ENCODE measurements at places on chromosomes 1 and 21.
A peak's percentile ranks its signal among the peaks of the same experiment; 100 is the strongest.

GRCh38 chr21:35616090-35616489 lies 444.2 kb downstream of the SETD4 start:
- no peak for DNase-seq

DNA sequence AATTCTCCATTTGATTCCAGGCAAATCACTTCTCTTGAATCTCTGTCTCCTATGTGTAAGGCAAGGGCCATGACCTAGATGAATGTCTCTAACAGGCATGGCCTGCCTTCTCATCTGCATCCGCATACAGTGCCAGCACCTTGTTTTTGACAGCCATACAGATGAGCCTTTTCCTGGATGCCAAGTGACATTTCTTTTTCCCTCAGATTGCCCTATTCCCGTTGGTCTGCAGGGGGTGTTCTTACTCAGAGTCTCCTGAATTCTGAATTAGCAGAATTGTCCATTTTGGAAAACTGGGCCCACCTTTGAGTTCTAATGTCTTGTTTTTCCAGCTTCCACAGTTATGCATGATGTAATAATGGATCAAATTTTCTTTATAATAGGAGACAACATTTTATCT lies 88.0 kb upstream of the ADAR start:
- DNase-seq: no peak

DNA sequence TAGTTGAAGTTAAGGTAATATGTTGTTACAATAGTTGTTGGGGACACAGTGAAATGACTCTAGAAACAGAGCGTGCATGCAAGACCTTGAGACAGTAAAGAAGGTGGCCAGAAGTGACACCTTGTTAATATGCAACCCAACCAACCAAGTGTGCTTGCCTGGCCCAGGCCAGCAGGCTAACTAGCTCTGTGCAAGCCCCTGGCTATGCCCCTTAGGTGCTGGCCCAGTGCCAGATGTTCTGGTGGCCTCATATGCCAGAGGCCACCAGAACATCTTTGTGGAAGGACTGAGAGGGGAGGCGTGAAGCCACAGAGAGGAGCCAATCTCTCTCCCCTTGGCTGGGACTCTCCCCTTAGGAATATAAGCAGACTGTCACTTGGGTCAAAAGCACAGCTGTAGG lies 111.2 kb upstream of the JUN start:
- no peak for DNase-seq

DNA sequence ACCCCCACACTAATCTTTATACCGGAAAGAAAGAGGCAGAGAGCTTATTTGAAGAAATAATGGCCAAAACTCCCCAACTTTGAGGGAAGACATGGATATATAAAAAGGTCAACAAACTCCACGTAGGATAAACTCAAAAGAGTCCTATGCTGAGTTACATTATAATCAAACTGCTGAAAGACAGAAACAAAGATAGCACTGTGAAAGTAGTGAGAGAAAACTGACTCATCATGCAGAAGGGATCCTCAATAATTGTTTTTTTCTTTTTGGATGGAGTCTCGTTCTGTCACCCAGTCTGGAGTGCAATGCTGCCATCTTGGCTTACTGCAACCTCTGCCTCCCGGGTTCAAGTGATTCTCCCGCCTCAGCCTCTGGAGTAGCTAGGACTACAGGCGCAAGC lies 48.5 kb upstream of the TTC39A start:
- DNase-seq: no peak

GRCh38 chr1:153977250-153978240 lies at the start of gene JTB:
Gene JTB (minus strand): TSS chr1:153977674. CDS start chr1:153977252, 422 bp downstream.
- peak; percentile 75 for DNase-seq

- no peak for DNase-seq
These were observed 239.3 kb upstream of the KCNK2 start for GRCh38 chr1:214843281-214843680.

DNA sequence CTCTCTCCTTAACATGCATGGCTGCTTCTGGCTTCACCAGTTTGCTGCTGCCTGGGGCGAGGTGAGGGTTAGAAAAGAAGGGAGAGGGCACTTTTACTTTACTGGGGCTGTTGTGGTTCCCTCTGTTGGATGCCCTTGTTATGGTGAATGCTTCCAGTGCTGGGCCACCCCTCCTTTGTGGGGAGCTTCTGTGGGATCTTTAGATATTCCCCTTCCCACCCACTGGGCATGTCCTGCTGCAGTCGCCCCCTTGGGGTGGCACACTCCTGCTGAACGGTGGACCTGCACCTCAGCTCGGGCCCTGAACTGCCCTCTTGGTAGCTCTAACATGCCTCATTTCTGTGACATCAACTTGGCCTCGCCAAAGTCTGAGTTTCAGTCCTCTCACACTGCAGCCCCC lies 6.0 kb downstream of the TNN start:
- no peak for DNase-seq

GRCh38 chr1:198157847-198158725 lies 1.3 kb downstream of the NEK7 start:
- no peak for DNase-seq

DNA sequence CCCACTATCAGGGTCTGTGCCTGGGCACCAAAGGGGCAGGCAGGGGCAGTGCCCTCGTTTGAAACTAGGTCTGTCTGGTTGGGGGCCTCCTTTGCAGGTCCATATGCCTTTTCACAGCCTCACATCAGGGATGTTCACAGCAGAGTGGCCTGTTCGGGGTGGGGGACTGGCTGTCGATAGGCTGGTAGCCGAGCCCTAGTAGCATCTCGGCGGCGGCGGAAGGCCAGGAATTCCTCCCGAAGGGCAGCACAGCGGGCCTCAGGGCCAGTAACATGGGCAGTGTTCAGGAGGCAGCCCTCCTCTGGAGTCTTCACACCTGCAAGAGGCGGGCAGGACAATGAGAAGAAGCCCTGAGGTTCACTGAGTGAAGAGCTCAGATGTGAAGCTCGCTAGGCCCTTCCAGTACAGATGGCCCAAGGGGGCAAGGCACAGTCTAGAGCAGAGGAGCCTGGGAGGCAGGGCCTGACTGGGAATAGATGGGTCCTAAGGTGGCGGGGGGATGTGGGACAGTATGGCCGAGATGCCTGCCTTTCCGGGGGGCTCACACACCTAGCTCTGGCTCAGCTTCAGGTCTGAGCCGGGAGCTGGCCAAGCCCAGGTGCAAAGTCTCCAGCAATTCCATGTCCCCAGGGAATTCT lies 2.0 kb upstream of the TAGLN2 start:
- no peak for DNase-seq

DNA sequence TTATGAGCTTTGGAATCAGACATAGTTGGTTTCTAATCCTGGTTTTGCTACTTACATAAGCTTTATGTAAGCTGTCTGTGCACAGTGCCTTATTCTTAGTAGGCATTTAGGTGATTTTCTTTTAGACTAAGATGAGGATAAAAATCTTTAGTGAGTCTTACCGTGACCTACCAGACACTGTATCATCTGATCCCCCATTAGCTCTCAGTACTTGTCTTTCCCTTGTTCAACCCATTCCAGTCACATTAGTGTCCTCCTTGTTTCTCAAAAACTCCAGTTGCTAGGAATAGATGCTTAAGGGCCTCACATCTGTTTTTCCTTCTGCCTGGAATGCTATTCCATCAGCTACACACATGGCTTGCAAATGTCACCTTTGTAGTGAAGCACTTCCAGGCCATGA lies 18.8 kb downstream of the PPP1R12B start:
- DNase-seq: no peak

GRCh38 chr1:91929250-91929649 lies 20.0 kb upstream of the BRDT start:
- no peak for DNase-seq

GRCh38 chr1:88730995-88731394 lies 46.9 kb downstream of the PKN2 start:
- no peak for DNase-seq

- no peak for DNase-seq
These were observed 24.1 kb downstream of the BCL9 start for GRCh38 chr1:147565189-147565980.

DNA sequence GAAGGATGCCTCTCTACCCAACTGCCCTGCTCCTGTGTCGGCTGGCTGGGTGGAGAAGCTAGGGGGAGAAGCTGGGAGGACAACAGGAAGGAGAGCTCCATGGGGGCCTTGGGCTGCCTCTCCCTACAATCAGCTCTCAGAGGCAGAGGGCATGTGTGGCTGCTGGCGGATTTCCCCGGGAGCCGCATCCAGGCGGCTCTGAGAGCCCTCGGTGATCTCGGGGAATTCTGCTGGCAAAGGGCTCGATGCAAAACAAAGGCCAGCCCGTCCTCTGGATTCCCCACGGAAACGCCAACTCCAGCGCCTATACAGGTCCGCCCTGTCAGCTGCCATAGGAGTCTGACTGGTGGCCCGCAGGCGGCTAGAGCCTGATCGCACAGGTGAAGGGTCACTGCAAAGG lies 26.4 kb upstream of the EVA1B start:
- no peak for DNase-seq

DNA sequence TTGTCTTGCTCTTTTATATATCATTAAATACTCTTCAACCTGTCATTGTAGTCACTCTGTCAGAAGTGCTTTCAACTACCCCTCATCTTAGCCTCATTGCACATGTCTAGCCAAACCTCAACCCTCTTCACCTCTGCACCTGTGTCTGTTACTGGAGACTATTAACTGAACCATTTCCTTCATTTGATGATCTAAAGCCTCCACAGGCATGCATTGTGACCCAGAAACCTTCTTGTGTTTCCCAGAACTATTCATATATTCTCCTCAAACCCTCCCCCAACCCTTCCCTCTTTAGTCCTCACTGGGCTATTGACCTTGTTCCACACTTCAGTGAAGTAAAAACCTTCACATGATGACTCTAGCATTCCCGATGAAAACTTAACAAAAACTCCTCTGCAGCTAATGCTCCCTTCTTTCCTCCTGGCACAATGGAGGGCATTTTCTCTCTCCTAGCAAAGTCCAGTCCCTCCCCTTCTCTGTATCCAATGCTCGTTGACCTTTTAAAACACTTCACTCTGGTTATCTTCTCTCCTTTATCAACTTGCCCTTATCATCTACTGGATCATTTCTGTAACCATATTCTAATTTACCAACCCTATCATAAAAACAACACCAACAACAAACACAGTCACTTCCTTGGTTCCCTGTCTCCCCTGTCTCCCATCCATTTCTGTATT lies 86.1 kb downstream of the BACH1 start:
- no peak for DNase-seq

- no peak for DNase-seq
These were observed 219.5 kb downstream of the TPR start for GRCh38 chr1:186155594-186155993.

DNA sequence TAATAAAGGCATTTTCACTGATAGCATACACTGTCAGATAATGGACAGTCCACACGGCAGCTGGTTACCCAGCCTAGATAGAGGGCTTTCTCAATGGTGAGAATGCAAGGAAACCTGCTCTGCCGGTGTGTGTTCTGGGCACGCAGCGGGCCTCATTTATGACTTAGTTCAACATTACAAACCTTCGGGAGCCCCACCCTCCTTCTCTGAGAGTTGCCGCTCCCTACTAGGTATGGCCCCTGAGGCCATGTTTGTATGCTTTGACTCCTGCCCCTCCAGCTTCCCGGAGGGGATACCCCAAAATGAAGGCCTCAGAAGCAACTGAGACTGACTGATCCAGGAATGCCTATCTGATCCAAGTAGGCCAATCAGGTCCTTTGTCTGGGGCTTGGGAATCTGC lies 17.2 kb upstream of the FABP3 start:
- DNase-seq: no peak

- no peak for DNase-seq
These were observed 189.7 kb upstream of the ADGRL4 start for GRCh38 chr1:79196211-79196610.

DNA sequence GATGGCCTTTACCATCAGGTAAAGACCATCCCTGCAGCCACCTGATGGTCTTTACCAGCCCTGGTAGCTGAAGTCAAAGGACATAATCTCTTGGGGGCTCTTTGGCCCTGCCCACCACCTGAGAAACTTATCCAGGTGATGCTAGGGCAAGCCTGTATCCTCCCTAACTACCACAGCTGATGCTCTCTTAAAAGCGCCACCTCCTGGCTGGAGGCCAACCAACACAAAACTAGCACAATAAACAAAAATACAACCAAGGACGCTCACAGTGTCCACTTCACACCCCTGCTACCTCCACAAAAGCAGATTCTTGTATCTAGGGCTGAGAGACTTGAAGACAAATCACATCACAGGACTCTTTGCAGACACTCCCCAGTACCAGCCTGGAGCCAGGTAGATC lies 357.1 kb upstream of the POU3F1 start:
- no peak for DNase-seq

DNA sequence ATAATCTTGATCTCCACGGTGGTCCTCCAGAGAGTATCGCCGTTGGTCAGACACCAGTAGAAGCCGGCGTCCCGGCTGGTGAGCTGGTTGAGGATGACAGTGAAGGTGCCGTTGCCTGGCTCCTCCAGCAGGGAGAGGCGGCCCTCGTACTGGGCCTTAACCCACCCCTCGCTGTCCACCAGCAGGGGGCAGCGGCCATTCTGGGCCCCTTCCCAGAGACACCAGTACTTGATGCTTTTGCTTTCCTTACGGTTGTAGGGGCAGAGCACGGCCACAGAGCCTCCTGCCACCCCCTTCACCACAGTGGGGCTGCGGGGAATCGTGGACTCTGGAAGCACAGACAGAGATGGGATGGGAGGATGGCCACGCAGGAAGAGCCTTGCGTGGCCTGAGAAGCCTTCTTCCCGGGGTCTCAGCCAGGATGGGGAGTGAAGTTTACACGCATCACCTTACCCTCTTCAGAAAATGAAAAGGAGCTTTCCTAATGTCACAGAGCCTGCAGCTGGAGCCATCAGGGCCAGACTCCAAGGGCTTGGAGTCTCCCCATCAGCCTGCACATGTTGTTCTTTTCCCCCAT lies 10.7 kb downstream of the PIGR start:
- no peak for DNase-seq

DNA sequence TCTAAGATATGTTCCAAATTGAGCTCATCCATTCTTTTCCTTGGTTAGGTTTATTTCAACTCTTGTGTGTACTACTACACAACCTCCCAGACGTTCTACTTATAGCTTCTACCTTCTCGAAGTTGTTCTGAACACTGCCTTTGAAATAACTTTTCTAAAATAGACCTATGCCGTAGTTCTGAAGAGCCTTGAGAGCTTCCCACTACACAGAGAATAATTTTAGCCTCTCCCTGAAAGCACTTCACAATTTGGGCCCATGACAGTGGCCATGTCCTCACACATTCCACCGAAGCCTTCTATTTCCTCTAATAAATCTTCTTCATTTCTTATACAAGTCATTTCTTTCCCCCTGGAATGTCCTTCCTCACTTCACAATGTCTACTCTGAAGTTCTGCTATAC lies 62.2 kb downstream of the CRB1 start:
- DNase-seq: no peak

- peak; percentile 57 for DNase-seq
These were observed 89.7 kb upstream of the RUNX1 start for GRCh38 chr21:35138665-35139381.

DNA sequence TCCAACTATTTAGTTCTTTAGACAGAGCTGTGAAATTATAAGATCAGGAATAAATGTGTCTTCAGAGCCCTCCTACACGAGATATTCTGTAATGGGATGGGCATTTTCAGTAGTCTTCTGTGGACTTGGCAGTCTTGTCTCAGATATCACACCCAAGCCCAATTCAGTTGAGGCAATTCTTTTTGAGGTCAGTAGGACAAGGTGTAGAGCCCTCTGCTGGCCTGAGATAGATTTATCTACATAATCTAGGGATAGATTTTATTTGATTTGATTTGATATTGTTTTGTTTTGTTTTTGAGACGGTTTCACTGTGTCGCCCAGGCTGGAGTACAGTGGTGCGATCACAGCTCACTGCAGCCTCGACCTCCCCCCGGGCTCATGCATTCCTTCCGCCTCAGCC lies 77.5 kb downstream of the FMN2 start:
- no peak for DNase-seq

- no peak for DNase-seq
These were observed 199.3 kb upstream of the MAP1LC3C start for GRCh38 chr1:242197907-242198820.

Data from activated CD4-positive, alpha-beta T cell treated with anti-CD3 and anti-CD28 coated beads for 24 hours (primary cell).